ENCODE measurements at places on chromosomes 1 and 21. TPM values are rescaled to one million over a fixed set of nuclear protein-coding genes. Genes with fewer than 3 reads are reported as not detected.

Gene KNCN
- not detected for total RNA-seq

Gene COL16A1
- total RNA-seq: 35.5 TPM

Gene DISC1
- total RNA-seq: 3.3 TPM

Gene FAM229A
- 7.1 TPM for total RNA-seq

Gene HLX
- 7.2 TPM for total RNA-seq

Gene LHX8
- not detected for total RNA-seq

Gene TOMM20
- total RNA-seq: 94.3 TPM

DNA sequence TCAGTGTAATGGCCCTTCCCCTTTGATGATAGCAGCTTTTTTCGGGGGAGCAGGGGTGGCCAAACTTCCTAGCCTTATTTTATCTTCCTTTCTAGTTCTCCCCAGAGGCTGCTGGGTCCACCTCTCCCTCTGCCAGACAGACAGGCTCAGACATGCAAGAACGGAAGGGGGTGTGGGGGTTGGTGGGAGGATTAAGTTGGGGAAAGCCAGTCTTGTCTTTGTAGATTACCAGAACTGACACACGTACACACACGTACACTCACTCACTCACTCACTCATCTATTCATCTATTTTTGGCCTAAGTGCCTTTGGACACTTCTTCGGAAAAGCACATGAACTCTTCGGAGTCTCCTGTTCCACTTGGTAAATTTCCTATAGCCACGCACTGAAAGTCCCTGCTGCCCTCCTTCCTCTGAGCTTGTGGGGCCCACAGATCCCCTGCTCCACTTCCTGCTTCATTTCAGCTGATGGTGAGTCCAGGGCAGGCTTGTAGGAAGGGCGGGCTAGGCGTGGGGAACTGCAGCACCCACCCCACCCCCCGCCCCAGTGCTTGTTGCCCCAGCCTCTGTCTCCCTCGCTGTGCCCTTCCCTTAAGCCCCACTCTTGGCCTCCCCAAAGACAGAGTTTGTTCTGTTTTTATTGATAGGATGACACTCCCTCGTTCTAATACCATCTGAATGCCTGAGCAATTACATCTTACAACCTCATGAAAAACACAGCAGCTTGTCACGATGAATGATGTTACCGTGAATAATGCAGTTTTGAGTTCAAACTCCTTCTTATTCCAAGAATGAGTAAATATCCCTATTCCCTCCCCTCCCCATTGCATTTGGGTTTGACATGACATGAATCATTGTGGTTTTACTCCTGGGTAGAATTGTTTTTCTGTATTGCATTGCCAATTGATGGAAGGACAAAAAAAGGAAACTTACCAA is 60.7 kb upstream of the ATP5PO start:
- H3K27me3 ChIP-seq: no peaks in the 10 kb centered on the region
- no peak for DNase-seq
- no peaks in the 10 kb centered on the region for H3K36me3 ChIP-seq
- peak overlapping the region; percentile 75 for H3K27ac ChIP-seq
- H3K4me3 ChIP-seq: peak overlapping the region; percentile 32

DNA sequence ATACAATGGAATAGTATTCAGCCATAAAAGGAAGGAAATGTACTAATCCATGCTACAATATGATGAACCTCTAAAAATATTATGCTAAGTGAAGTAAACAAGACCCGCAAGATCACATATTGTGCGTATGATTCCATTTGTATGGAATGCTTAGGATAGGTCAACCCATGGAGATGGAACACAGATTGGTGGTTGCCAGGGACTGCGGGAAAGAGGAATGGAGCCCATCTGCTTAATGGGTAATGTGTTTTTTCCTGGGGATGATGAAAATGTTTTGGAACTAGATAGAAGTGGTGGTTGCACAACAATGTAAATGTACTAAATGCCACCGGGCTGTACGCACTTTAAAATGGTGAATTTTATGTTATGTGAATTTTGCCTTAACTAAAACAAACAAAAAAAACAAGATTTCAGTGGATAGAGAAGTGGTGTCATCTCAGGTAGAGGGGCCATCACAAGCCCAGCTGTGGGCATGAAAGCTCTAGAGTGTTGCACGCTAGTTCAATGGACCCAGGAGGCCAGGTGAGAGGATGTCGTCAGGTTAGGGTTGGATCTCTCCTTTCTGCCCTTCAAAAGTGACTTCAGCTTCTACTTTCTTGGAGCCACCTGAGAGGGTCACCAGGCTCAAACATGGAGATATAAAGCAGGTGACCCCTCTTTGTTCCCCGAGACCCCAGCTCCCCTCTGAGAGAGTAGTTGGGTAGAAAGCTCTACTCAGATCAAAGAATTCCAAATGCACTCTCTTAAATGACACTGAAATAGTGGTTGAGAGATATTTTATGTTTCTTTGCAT is 2.5 kb downstream of the C1orf115 start:
- no peaks in the 10 kb centered on the region for H3K36me3 ChIP-seq
- H3K4me1 ChIP-seq: peaks cover 5% of the 10 kb centered on the region
- DNase-seq: no peak

- peaks cover 15% of the 10 kb centered on the region for H3K4me1 ChIP-seq
- H3K36me3 ChIP-seq: peaks cover 18% of the 10 kb centered on the region
- no peak overlapping the region for H3K27ac ChIP-seq
- DNase-seq: no peak
- no peaks in the 10 kb centered on the region for H3K27me3 ChIP-seq
These were observed 1.1 kb upstream of the TMEM9 start for GRCh38 chr1:201155354-201155753.

DNA sequence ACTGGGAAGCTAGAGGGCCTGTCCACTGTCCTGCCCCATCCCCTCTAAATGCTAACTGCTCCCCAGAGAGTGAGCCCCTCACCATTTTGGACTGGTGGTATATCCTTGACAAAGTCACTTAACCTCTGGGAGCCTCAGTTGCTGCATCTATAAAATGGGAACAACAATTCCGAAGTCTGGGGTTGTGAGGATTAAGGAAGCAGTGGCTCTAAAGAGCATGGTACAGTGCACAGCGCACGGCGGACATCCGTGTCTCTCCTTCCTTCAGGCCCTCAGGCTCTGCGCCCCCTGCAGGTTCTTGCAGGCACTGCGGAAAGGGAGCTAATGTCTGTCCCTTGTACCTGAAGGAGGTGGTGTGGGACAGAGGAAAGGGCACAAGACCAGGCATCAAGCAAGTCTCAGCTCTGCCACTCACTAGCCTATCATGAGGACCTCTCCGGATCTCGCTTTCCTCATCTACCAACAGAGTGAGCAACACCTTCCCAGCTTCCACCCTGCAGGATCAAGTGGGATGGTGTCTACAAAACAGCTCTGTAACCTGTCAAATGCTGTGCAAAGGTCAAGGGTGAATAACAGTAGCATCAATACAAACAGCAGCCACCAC is 20.1 kb downstream of the ECE1 start:
- no peak overlapping the region for H3K4me3 ChIP-seq
- peaks cover 8% of the 10 kb centered on the region for H3K4me1 ChIP-seq
- no peak for DNase-seq
- peaks cover 6% of the 10 kb centered on the region for H3K36me3 ChIP-seq

- H3K36me3 ChIP-seq: no peaks in the 10 kb centered on the region
- no peak overlapping the region for H3K27ac ChIP-seq
- H3K4me3 ChIP-seq: no peak overlapping the region
- no peak for DNase-seq
- no peaks in the 10 kb centered on the region for H3K4me1 ChIP-seq
- H3K27me3 ChIP-seq: no peaks in the 10 kb centered on the region
These were observed 55.4 kb downstream of the SGIP1 start for GRCh38 chr1:66589326-66589725.

GRCh38 chr1:87089823-87090222 is 175.4 kb downstream of the HS2ST1 start:
- DNase-seq: no peak
- no peaks in the 10 kb centered on the region for H3K4me1 ChIP-seq
- no peaks in the 10 kb centered on the region for H3K36me3 ChIP-seq
- H3K27me3 ChIP-seq: no peaks in the 10 kb centered on the region
- no peak overlapping the region for H3K27ac ChIP-seq
- H3K4me3 ChIP-seq: no peak overlapping the region

- H3K4me1 ChIP-seq: peaks cover 18% of the 10 kb centered on the region
- no peaks in the 10 kb centered on the region for H3K27me3 ChIP-seq
- no peak overlapping the region for H3K4me3 ChIP-seq
- no peaks in the 10 kb centered on the region for H3K36me3 ChIP-seq
- no peak overlapping the region for H3K27ac ChIP-seq
These were observed 175.0 kb downstream of the DAB1 start for GRCh38 chr1:57248830-57249229.

DNA sequence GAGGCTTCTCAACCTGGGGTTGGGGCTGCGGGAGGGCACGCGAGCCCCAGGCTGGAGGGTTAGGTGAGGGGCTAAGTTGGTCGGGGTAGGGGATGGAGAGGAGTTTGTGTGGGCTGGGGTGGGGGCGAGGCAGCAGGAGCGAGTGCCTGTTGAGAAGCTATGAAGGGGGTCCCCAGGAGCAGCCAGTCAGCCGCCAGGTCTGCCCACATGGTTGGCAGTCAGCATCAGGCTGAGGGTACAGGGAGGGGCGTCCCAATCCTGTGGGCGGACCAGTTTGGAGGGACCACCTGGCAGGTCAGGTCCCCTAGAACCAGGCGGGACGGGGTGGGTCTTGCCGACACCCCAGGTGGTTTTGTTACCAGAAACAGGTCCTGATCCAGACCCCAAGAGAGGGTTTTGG is 400 bp upstream of the TRIM17 start:
- H3K27me3 ChIP-seq: no peaks in the 10 kb centered on the region
- H3K4me1 ChIP-seq: peaks cover 17% of the 10 kb centered on the region

GRCh38 chr21:34552360-34553098 is 40.5 kb upstream of the KCNE1 start:
- H3K27ac ChIP-seq: peak overlapping the region; percentile 36
- H3K4me3 ChIP-seq: no peak overlapping the region
- peaks cover 21% of the 10 kb centered on the region for H3K4me1 ChIP-seq
- no peaks in the 10 kb centered on the region for H3K27me3 ChIP-seq
- no peak for DNase-seq
- no peaks in the 10 kb centered on the region for H3K36me3 ChIP-seq
